ENCODE measurements at places on chromosomes 3 and 15.

- DNase-seq, result peak; percentile 77
Measured at GRCh38 chr3:117131259-117131658, 421.7 kb downstream of the TUSC7 start.

DNA sequence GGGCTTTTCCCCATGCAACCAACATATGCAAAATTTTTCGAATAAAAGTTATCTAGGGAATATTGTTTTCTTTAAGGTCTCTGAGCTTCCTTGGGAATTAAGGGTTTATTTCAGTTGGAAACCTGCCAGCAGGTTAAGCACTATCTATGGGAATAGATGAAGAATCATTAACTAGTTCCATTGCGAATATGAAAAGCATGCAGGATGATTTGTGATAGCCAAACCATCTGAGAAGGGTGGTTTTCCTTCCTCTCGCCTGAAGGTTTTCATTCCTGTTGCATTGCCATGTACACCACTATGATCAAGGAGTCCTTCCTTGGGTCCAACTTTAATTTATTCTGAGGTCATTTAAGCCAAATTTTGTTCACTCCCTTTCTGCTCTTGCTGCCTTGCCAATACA, 184.9 kb downstream of the NR2F2 start:
- DNase-seq, result no peak

DNA sequence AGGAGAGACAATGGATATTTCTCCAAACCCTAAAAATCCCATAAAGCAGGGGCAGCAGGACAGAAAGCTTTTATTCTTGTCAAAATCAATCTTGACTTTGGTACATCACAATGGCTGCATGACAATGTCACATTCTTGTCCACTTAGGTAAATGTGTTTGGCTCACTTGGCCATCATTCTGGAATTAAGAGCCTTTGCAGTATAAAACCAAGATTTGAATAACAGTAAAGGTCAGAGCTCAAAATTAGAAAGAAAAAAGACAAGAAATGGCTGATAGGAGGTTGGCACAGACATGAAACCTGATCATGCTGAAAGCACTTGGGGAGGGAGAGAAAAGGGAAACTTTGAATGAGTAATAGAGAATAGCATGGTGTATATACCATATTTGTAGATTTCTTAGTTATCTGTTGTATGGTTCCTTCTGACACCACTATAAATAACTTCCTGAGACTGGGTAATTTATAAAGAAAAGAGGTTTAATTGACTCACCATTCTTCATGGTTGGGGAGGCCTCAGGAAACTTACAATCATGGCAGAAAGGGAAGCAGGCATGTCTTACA, 158.5 kb upstream of the SGO1 start:
- no peak for DNase-seq

DNA sequence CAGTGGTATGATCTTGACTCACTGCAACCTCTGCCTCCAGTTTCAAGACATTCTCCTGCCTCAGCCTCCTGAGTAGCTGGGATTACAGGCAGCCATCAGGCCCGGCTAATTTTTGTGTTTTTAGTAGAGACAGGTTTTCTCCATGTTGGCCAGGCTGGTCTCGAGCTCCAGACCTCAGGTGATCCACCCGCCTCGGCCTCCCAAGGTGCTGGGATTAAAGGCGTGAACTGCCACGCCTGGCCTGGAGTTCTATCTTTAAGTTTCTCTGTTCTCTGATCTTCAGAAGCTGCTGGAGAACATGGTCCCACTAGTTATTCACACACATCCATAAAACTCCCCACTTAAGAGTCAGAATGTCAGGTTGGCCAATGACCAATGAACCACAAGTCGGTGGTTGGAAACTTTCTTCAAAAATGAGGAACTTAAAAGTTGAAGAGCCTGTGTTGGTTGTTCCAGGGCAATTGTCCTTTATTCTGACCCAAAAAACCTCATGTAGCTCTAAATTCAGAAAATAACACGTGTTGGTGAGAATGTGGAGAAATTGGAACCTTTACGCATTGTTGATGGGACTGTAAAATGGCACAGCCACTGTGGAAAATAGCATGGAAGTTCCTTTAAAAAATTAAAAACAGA, 55.9 kb upstream of the PIK3CB start:
- no peak for DNase-seq

DNA sequence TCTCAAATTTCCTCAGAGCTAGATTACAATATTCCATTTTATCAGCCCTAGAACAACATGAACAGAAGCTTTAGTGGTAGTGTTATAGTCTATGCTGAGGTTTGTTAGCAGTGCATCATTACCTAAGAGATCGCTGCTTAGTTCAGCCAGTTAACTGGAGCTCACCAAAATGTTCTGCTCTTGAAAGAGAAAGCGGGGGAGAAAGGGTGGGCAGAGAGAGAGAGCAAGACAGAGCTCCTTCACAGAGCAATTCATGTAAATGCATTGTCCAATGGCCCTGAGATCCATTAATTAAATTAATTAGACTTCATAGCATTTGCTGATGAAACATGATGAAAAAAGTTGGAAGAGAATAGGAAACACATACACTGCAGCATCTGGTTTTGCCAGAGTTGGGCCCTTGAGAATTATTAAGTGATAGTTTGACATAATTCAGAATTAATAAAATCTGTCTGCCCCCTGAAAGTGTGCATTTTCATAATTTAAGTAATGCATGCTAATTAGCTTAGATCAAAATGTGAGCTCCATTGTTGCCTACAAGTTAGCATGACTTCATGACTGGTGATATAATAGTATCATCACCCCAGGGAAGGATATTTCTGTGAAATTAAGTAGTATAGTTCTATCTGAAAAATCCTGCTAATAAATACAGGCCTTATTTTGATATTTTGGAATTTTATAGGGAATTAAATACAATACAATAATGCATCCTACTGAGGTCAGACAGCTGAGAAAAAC, 86.9 kb upstream of the LYSMD4 start:
- DNase-seq, result no peak

- DNase-seq, result no peak
Measured at GRCh38 chr3:130488769-130489450, 28.1 kb upstream of the COL6A6 start.

GRCh38 chr3:64053117-64053516, 29.8 kb upstream of the PSMD6 start:
- DNase-seq, result no peak

DNA sequence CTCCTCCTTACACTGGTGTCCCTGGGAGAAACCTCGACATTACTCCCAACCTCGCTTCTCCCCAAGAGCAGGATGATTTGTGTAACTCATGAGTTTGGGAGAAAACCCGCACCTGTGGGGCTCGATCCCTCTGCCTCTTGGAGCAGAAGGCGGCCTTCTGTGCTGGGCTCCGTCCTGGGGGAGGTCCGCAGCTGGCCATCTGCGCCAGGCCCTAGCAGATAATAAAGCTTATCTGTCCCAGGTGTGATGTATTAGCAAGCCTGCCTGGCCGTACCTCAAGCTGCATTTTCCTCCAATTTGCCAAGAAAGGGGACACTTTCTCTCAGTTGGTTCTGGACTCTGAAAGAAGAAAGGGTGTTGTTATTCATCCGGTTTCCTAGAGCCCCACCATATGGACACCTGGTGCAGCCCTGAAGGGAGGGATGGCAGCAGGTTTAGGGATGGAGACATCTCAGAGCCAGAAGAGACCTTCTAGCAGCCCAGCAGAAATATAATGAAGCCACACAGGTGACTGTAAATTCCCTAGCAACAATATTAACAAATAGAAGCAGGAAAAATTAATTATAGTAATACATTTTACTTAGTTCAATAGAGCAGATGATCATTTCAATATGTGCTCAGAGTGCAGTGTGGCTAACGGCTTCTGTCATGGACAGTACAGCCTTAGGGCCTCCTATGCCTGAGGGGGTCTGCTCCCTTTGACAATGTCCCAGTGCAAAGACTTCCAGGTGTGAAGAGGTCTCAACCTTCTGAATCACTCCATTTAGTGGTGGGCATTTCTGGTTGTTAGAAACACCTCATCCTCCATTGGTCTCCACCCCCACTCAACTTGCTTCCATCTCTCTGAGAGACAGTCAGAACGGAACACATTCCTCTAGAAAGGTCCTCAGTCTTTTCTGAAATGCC, 94.8 kb downstream of the CPN2 start:
- DNase-seq, result no peak

GRCh38 chr3:124579641-124580040, 150.6 kb upstream of the UMPS start:
- no peak for DNase-seq

DNA sequence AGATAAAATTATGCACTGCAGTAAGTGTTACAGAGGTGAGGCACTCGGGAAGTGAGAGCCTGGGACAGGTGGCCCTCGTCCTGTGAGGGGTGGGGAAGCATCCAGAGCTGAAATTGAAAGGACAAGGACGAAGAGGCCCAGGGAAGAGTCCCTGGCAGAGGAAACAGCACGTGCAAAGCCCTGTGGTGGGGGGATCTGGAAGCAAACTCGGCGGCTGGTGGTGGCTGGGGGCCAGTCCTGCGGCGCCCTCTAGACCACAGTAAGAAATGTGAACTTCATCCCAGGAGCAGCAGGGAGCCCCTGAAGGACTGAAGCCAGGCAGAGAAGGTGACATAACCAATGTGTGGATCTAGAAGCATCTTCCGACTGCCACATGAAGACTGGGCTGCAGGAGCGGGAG, 42.8 kb downstream of the GRIP2 start:
- DNase-seq, result peak; percentile 46

DNA sequence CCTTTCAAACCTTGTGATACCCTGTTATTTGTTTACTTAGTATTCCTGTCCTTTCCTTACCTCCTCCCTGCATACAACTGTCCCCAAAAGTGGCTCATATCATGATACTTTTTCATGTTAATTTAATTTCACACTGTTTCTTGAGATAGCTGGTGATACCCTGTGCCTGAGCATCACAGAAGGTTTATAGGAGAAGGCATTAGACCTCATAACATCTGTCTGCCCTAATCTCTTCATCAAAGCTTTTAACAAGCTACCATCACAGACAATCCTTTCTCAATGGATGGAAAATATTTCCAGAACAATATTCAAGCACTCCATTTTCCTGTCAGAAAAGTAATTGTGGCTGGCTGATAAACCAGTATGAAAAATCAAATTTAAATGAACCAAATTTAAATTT, 81.6 kb downstream of the SSR3 start:
- no peak for DNase-seq

DNA sequence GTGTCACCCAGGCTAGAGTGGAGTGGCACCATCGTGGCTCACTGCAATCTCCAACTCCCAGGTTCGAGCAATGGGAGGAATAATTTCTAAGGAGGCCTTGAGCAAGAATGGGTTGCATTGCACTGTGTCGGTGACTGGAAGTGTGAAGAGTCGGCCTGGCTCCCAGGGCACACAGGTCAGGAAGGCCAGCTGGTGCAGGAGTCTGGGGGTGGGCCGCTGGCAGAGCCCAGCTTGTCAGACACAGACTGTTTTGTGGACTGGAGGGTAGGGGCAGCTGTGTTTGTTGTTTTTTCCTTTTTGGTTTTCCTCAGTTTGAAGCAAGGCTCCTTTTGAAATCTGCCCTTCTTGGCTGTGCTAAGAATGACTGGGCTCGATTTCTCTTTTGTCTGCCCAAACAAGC, 66.2 kb downstream of the ITGA11 start:
- DNase-seq, result no peak

GRCh38 chr3:149626671-149627070, 31.2 kb downstream of the WWTR1 start:
- peak; percentile 69 for DNase-seq

DNA sequence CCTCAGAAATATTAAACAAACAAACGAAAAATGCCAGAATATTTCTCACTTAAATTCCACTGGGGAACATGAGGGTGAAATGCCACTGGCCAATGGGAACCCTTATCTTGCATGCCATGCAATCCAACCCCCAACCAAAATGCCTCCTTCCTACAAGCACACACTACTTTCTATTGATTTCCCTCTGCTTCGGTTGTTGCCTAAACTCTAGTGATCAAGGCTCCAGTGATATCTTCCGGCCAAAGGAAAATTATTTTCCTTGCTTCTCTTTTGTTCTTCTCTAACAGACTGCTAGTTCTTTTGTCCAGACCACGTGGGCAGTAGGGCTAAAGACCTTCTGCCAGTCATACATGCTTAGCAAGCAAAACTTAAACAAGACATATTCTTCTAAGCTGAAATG, 115.7 kb downstream of the TMCC1 start:
- DNase-seq, result no peak

- DNase-seq, result no peak
Measured at GRCh38 chr3:139355476-139355875, 11.7 kb downstream of the MRPS22 start.

Measured in upper lobe of right lung (tissue), 1 donor.